Kidney glomerular epithelial cell (primary cell): ENCODE measurements at places on chromosomes 12 and 14.

- DNase-seq, result no peak
These were observed 35.8 kb downstream of the SUSD6 start for GRCh38 chr14:69647213-69647612.

DNA sequence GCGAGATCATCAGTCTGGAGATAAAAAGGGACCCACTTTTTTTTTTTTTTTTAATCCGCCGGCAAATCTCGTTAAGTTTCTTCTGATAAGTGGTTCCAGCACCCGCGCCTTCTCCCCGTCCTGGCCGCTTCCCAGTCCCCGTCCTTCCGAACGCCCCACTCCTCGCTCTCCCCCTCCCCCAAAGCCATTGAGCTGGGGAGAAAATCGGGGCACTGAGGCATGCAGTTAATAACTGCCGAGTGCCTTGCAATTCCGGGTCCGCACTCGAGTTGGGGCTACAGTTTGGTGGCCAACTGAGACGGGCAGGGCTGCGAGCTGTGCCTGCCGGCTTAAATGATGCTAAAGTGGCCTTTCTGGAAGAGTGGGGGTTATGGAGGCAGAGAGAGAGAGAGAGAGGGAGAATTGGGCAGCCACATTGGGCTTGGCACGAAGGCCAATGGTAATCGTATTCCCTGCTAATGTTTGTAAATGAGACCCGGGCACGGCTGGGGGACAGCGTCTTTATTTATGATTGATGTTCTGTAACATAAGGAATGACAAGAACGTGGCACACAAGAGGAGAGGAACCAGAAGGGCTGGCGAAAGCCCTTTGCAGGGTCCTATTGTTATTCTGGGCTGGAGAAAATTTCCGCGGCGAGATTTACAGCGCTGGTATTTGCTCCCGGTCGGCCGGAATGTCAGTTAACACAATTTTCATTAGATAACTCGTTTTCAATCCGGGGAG is 115.4 kb upstream of the MYL2 start:
- no peak for DNase-seq

DNA sequence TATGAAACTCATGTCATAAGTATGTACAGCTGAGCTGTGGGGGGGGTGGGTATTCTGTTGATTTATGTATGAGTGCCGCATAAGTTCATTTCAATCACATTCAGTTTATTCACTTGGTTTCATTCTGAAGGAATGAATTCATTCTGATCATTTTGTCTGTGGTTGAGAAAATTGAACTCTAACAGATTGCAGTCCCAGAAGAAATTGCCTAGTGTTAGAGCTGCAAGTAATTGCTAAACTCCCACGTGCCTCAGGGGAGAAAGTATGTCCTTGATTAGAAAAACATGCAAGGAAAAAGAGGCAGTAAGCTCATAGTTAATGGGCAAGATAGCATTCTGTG is 442.4 kb upstream of the MGAT4C start:
- DNase-seq, result peak; percentile 6

- no peak for DNase-seq
These were observed 243.0 kb downstream of the TTC8 start for GRCh38 chr14:89067293-89067972.

GRCh38 chr12:116606397-116606796 is 47.2 kb downstream of the MAP1LC3B2 start:
- DNase-seq, result no peak
